ENCODE measurements at places on chromosomes 11 and 22. TPM values are rescaled to one million over a fixed set of nuclear protein-coding genes. Genes with fewer than 3 reads are reported as not detected.

GRCh38 chr22:24807284-24807950 is 1.4 kb downstream of the SGSM1 start:
- DNase-seq = no peak

DNA sequence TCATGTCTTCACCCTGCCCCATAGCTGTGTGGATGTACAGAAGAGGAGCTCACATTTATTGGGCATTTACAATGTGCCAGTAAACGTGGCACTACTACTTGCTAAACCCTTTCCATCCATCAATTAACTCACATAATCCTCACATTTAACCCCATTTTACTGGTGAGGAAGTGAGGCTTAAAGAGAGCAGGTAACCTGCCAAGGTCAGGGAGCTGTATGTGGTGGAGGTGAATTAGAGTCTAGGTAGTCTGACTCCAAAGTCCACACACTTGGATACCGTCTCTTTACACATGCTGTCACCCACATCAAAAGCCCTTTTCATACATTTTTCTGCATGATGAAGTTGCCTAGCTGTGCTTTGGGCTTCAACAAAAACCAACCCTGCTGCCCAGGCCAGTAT is 10.8 kb downstream of the PLEKHA7 start:
- DNase-seq = no peak

OR52E8 gene
- not detected for polyA plus RNA-seq

- no peak for DNase-seq
Observed at GRCh38 chr11:87174870-87175269, 137.1 kb downstream of the TMEM135 start.

DNA sequence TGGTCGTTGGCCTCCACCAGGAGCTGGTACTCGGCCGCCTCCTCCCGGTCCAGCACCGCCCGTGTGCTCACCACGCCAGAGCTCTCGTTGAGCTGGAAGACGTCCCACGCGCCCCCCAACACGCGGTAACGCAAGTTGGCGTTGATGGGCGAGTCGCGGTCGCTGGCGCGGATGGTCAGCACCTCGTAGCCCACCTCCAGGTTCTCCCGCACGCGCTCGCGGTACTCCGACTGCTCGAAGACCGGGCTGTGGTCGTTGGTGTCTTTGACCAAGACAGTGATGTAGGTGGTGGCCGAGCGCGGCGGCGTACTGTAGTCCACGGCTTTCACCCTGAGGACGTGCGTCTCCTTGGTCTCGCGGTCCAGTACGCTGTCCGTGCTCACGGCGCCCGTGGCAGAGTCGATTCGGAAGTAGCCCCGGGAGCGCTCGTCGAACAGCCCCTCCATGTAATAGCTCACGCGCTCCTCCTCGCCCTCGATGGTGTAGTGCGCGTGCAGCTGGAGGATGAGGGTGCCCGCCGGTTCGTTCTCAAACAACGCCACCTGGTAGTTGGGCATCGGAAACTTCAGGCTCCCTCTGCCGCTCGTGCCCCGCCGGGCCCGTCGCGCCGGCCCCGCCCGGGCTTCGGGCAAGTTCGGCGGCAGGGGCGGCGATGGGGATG is 1.4 kb downstream of the CELSR1 start:
- no peak for DNase-seq

OR6A2 gene
- polyA plus RNA-seq = not detected

SUSD2 gene
- 24.3 TPM for polyA plus RNA-seq

DEPDC7 gene
- polyA plus RNA-seq = 8.3 TPM

DNA sequence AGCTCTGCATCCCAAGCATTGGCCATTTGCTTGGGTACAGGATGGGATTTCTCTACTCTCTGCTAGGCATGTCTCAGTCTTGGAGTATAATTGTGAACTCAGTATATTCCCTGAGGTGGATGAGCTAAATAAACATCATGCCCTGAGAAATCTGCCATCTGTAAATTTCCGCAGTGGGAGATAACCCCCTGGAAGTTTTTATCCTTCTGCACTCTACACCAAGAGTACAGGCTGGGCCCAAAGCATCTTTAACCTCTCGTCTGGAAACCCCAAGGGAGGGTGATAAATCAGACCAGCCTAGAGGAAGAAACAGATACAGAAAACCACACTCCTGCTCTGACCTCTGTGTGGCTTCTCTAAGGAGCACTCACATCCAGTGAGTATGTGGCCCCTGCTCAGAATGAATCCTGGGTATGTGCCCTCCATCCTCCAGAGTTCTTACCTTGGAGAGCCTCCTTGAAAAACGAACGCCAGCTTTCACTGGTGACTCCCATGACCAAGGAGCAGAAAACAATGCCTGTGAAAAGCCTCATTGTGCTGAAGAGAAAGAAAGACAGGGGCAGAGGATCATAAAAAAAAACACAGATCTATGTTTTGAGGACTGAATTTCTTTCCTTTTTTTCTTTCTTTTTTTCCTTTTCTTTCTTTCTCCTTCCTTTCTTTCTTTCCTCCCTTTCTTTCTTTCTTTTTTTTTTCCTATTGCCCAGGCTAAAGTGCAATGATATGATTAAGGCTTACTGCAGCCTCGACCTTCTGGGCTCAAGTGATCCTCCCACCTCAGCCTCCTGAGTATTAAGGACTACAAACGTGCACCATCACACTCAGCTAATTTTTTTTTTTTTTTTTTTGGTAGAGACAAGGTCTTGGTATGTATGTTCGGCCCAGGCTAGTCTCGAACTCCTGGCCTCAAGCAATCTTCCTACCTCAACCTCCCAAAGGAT is 938 bp downstream of the SAA4 start:
- no peak for DNase-seq

CFAP300 gene
- 6.8 TPM for polyA plus RNA-seq

DNA sequence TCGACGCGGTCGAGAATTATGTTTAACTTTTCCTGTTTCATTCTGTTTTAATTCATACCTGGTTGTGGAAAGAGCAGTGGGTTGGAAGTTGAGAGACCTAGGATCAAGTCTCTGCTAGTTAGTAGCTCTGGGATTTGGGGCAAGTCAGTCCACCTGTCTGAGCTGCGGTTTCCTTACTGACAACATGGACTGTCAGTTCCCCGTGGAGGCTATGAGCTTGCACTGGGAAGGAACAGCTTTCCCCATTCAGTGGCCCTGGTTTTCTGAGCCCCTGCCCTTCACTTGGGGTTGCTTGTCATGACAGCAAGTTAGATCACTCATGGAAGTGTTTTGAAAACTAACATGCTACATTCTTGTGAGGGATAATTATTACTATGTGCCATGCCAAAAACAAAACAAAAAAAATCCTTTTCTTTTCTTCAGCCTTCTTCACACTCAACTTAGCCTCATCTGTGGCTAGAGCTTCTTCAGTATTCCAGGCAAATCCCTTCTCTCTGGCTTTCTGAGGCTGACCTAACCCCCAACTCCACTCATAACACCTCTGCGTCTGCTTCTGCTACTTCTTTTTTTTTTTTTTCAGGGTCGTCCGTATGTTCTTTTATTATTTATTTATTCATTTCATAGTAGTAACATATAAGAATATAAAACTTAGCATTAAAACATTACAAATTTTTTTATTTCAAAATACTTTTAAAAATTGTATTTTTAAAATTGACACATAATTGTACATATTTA is 43.0 kb upstream of the ZBED5 start:
- no peak for DNase-seq

GRCh38 chr22:50269970-50270665 is at the start of gene MAPK11:
Gene MAPK11 (minus strand): TSS chr22:50270380. CDS start chr22:50270292, 88 bp downstream.
- DNase-seq = no peak

DNA sequence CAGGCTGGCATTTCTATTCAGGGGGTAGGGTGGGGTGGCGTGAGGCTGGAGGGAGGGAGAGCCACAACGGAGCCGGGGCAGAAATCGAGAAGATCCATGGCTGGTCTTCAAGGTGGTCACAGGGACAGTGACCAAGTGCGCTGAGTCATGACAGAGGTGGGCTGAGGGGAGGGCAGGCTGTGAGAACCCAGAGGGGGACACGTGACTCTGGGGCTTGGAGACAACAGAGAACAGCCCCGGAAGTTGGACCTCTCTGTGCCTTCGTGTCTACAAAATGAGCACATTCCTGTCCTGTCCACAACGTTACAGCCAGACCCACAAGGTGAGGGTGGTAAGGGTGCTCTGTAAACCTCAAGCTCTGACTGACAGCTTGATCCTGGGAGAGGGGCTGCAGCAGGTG is 35.1 kb upstream of the ARFGAP3 start:
- no peak for DNase-seq

- no peak for DNase-seq
Observed at GRCh38 chr11:93477684-93478234, 65.4 kb downstream of the SMCO4 start.

OTOG gene
- polyA plus RNA-seq = 0.13 TPM

C11orf16 gene
- polyA plus RNA-seq = 1.7 TPM

MIOX gene
- 4.2 TPM for polyA plus RNA-seq

TCN1 gene
- not detected for polyA plus RNA-seq

GRCh38 chr11:81342966-81343365 is 1390.7 kb downstream of the FAM181B start:
- DNase-seq = no peak

GRCh38 chr22:20251981-20252380 is 16.1 kb downstream of the RTN4R start:
- DNase-seq = no peak

RIMBP3C gene
- polyA plus RNA-seq = 0.36 TPM

DNA sequence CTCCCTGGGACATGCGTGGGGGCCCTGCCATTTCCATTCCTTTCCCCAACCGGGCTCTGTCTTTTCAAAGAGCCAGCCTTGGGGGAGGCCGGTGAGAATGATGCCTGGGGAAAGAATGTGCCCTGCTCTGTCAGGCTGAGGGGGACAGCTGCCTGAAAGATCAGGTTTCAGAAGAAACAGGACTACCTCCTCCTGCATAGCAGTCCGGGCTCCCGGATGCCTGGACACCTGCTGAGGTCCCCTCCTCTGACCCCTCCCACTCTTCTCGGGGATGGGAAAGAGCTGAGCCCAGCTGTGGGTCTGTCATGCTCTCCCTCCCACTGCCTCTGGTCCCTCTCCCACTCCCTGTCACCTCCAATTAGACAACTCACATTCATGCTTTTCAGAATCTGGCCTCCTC is 41.8 kb upstream of the CDON start:
- DNase-seq = peak; percentile 66
